IMR-90 (cell line): ENCODE measurements at places on chromosomes 7 and 10. TPM values are rescaled to one million over a fixed set of nuclear protein-coding genes. Genes with fewer than 3 reads are reported as not detected.

DNA sequence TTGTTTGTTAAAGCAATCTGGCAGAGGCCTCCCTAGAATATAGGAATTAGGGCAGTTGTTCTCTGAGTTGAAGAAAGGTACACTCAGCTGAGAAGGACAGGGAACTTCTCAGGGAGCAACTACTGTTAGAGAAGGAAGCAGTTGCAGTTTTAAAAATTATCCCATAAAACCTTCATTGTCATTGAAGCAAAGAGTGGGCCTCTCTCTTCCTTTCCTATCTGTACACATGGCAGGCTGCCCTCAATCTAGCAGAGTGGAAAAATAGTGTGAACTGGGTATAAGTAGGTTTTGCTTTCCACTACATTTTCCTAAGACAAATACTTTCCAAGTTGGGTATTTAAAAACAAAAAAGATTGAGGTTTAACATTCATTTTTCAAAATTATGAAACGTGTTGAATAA, 236.7 kb upstream of the KLF14 start:
- peak; percentile 45 for DNase-seq

DNA sequence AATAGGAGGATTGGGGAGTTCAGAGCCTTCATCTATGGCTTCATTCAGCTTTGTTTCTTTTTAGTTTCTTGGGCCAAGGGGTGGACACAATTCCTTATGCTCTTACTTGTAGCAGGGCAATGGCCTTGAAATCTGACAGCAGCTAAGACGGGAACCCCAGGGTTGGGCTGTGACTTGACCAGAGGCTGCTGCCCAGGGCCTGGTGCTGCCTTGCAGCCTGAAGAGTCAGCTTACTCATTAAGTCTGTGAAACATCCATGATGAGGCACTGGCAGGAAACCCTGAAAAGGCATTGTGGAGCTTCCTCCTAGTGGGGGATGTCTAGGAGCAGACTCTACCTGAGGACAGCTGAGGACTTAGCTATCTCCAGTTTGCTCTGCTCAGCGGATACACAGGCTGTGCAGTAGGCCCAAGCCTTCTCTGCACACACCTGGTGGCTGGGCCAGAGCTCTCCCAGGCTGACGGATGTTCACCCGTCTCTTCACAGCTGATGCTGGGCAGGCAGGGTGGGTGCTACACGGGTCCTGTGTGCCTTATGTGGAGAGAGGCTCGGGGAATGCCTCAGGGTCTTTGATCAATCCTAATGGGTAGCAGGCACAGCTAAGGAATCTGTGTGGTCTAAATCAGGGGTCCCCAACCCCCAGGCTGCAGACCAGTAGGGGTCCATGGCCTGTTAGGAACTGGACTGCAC, 17.8 kb downstream of the CXCL12 start:
- peak; percentile 36 for DNase-seq

ADARB2 gene
- total RNA-seq, result not detected in 2 replicates

DNA sequence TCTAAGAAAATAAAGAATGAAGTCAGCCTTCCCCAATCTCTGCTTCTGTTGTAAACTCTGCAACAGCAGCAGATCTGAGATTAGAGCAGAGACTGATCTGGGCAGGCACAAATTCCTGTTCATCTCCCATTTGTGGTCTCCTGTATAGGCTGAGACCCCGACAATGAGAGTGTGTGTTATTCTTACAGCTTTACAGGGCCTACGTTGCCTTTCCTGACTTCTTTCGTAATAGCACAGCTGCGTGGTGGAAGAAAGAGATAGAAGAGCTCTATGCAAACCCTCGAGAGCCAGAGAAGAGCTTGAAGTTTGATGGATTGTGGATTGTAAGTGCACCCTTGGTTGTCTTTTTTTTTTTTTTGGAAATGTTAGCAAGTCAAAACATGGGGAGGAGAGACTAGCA, 72.1 kb downstream of the PRSS58 start:
- no peak for DNase-seq

DNA sequence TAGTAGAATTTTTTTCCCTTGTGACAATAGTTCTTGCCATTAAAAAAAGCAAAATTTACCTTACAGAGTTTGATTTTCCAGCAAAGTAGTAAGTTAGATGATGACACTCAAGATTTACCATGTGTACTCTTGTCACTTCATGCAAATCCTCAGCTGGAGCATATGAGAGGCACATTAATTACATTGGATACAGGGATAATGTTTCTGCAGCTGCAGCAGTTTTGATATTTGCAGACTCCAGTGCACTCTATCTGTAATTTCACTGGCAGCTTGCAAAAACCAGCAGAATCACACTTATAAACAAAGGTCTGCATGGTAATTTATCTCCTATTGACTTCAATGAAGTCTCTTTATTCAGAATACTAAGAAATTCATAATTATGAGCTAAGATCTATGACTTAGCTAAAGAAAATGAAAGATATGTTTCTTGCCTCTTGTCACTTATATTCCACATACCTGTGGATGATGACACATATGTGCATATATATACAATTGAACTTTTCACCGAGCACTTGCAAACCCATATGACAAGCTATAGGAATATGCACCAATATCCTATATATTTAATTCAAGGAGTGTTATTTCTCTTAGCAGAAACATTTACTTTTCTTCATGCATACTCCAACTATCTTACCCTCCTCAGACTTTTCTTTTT, 530.6 kb downstream of the PHTF2 start:
- peak; percentile 13 for DNase-seq

BAG3 gene
- total RNA-seq, result 5.4 and 5.8 TPM in 2 replicates

PGAM1 gene
- 716 and 841 TPM in 2 replicates for total RNA-seq

DNA sequence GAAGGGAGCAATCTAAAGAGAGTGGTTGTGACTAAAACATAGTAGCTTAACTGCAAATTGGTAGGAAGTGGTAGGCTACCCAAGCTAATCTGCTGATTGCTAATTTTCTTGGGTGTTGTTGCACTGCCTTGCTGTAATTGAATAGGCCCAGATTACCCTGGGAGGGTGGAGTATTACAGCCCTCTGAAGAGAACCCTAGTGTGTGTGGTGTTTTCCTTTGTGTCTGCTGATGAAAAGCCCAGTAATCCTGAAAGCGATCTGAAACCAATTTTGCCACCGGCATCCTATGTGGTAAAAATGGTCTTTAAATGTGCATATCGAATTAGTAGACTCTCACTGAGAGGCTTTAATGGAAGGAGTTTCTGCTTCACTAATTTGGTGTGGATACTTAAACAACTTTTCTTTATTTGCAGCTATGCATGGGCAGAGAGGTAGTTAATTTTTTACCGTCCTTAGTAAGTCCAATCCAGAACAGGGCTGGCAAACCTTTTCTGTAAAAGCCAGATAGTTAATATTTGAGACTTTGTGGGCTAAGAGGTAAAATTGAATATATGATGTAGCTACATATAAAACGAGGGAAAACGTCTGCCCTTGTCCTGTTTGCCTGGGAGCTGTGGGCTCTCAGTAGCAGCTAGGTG, 92.5 kb downstream of the CSTF2T start:
- DNase-seq, result no peak

- no peak for DNase-seq
Observed at GRCh38 chr10:90614631-90615030, 243.2 kb downstream of the HTR7 start.

LEP gene
- total RNA-seq, result not detected in 2 replicates

MAP3K8 gene
- total RNA-seq, result 1.8 and 3.9 TPM in 2 replicates

ANXA7 gene
- 102 and 120 TPM in 2 replicates for total RNA-seq

- no peak for DNase-seq
Observed at GRCh38 chr7:131550846-131551245, 5.6 kb downstream of the PODXL start.

NET1 gene
- total RNA-seq, result 54.7 and 57.5 TPM in 2 replicates

DNA sequence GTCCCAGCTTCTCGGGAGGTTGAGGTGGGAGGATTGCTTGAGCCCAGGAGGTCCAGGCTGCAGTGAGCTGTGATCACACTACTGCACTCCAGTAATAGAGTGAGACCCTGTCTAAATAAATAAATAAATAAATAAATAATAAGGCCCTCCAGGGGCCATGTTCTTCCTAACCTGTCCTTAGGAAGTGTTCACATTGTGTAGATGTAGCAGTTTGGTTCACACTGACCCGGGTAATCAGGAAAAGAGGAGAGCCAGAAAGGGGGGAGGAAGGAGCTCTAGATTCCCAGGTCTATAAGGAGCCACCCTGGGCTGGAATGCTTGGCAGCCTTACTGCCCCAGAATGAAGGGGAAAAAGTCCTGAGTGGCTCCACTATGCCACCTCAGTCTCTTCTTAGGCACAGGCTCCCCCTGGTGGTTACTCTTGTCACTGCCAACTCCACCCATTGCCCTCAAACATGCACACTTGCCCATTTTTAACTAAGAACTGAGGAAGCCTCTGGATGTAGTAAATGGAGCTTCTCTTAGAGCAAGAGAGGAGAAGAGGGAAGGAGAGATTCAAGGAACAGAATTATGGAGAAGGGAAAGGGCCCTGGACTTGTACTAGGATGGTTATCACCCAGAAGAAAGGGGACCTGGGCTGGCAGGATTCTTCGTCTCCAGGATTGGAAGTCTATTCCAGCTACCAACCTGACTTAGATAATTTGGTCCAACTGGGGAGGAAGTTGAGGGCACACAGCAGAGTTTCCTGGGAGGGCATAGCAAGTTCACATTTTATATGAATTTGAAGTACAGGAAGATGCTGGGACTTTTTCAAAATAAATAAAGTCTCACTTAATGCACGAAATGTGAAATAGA, 7.8 kb downstream of the HPS6 start:
- DNase-seq, result peak; percentile 73

GRCh38 chr7:26049081-26049480, 102.9 kb upstream of the NFE2L3 start:
- no peak for DNase-seq

MKLN1 gene
- 52.0 and 65.8 TPM in 2 replicates for total RNA-seq

CYP2C8 gene
- total RNA-seq, result not detected in 2 replicates

DNA sequence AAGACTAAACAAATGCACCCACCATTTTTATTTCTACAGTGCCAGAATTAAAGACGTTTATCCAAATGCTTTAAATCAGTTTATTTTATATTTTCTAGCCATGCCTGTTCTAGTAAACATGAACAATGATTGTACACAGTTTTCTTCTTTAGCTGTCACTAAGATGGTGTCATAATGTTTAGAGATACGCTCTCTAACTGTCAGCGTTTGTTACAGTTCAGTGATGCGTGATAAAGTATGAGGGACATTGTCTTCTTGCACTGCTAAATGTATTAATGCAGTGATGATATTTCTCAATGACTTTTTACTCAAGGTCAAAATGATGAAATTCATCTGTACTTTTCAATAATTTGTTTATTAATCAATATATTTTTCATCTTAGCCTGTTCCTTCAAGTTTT, 513.6 kb downstream of the ATRNL1 start:
- no peak for DNase-seq

SFRP4 gene
- total RNA-seq, result not detected in 2 replicates

PTF1A gene
- not detected in 2 replicates for total RNA-seq

- DNase-seq, result peak; percentile 55
Observed at GRCh38 chr7:98163704-98164494, 47.3 kb upstream of the BHLHA15 start.

MICALL2 gene
- 6.1 and 6.6 TPM in 2 replicates for total RNA-seq

- DNase-seq, result no peak
Observed at GRCh38 chr10:70651661-70652060, 20.6 kb upstream of the ADAMTS14 start.

DNA sequence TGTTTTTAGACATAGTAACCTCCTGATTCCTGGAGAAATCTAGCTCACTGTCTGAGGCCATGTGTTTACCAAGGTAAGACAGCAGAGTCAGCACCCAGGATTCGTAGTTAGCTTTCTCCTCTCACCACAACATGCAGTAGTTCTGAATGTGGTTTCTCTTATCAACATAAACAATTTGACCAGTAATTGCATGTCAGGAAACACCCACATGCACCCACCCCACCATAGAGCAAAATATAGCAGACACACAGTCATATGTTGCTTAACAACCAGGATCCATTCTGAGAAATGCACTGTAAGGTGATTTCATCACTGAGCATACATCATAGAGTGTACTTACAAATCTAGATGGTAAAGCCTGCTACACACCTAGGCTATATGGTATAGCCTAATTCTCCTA, 1004.0 kb downstream of the ANKRD7 start:
- DNase-seq, result no peak
